HepG2 (cell line): ENCODE measurements at places on chromosomes 2 and 18.
A peak's percentile ranks its signal among the peaks of the same experiment; 100 is the strongest.

DNA sequence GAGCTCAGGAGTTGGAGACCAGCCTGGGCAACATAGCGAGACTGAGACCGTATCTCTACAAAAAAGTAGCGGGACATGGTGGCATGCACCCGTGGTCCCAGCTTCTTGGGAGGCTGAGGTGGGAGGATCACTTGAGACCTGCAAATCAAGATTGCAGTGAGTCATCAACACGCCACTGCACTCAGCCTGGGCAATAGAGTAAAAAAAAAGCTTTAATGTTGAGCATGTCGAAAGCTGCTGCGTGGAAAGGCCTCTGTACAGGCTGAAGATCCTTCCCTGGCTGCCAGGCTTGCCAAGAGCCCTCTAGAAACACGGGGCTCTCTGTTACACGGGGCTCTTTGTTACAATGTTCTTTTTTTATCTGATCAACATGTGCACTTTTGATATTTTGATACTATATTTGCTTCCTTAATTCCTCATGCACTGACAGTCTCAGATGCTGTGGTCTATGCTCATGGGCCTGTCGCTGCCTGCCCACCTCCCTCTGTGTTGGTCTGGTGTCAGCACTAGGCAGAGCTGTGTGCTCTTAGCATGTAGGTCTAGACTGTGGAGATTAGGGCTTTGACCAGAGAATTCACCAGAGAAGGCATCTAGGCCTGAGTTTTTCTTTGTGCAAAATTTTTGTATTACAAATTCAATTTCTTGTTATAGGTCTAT is 18.7 kb downstream of the CLK1 start:
- no peak for DNase-seq

GRCh38 chr18:37663446-37663845 is 97.8 kb upstream of the CELF4 start:
- DNase-seq, result no peak

- DNase-seq, result no peak
These were observed 476 bp upstream of the MSH2 start for GRCh38 chr2:47402555-47402804.

DNA sequence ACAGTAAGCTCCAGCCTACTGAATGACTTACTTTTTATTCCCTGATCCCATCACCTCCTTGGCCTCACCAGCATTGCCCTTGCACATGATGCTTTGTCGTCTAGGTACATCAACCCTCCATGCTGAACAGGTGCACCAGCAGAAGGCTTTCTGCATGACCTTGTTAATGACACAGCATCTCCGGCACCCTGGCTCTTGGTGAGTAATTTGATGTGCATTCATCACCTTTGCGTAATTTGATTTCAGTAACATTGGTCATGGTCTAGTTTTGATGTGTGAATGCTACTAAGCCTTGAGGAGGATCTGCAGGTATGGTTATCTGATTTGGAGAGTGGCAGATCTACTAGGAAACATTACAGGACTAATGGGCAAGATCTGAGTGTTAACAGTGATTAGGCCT is 103.6 kb downstream of the STK39 start:
- no peak for DNase-seq

DNA sequence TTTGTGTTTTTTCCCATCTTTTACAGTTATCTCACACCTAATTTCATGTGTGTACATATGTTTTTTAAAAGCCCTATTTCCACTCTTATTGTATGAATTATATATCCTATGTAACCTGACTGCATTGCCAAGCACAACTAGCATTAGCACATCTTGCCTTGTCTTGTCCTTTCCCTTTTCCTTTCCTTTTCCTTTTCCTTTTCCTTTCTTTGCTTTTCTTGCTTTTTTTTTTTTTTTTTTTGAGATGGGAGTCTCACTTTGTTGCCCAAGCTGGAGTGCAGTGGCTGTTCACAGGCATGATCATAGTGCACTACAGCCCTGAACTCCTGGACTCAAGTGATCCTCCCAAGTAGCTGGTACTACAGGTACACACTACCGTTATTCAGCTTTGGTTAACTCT is 172.7 kb upstream of the BOD1L2 start:
- DNase-seq, result no peak

- DNase-seq, result peak; percentile 12
These were observed 278.6 kb upstream of the KLHL14 start for GRCh38 chr18:33051407-33051806.

DNA sequence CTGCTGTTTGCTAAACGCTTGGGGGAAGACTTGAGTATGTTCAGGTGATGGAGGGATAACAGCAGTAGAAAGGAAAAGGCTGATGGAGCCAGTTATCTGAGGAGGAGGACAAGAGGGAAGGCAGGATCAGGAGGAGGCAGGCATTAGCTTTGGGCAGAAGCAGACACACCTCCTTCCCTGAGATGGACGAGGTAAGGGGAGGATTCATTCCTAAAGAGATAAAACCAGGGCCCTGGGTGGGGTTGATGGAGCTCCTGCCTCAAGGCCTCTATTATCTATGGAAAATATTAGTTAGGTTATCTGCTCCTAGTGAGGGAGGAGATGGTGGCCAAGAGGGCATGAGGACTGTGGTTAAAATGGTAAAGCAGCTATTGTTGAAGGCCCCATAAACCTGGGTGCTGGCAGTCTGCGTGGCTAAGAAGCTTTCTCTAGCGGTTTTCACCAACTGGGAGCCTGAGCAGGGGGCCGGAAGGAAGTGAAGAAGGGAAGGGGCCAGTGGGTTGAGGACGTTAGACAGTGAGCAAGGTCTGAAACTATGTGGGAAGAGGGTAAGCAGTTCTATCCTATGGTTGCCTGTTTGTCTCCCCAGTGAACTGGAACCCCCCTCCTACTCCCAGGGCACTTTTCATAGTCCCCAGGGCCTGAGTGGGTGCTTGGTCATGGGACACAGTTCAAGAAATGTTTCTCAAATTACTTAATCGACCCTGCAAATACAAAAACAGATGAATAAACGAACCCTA is 56.6 kb upstream of the HK2 start:
- DNase-seq, result no peak

DNA sequence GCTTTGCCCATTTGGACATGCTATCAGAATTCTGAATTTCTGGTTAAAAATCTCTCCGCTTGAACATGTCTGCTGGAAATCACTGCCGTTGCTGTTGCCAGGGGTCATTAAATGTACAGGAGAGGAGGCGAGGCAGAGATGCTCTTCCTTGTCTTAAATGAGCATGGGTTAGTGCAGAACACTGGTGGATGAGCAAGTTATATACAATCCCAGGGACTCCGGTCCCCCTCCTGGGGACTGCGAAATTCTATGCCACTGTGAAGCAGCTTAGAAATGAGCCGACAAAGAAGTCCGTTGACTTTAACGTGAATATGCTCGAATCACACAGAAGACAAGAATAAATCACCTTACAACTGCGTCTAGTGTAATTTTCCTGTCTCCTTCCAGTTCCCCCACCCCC is 95.1 kb upstream of the KLHL14 start:
- DNase-seq, result no peak
